ENCODE measurements at places on chromosomes 16 and 17.

- no peak for DNase-seq
Observed at GRCh38 chr17:43456661-43457361, 27.0 kb upstream of the DHX8 start.

DNA sequence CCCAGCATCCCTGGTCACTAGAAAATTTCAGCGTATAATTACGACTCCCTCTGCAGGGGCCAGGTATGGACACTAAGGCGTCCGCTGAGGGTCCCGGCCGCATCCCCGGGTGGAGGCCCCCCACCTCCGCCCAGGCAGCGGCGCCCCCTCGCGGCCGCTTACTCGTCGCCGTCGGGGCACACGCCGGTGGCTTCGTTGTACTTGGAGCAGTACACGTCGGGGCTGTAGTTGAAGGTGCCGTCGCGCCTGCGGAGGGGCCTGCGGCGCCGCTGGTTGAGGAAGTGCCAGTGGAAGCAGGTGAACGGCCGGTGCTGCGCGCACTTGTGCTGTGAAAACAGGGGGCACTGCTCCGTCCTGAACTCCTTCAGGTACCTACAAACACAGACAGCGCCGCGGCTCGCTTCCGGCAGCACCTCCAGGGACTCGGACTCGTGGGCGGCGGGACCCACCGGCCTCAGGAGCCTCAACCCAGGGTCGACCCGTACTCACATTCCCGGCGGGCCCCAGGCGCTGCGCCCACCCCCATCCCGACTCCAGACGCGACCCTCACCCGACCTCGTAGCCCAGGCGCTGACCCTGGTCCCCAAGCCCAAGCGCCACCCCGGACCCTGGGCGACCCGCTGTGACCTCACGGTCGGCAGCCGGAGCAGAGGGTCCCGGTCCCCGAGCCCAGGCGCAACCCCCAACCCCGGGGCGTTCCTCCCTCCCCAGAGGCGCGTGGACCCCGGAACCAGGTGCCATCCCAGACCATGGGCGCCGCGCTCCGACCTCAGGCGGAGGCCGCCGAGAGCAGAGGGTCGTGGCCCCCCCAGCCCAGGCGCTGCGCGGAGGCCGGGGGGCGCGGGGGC lies 596 bp downstream of the UNKL start:
- DNase-seq = no peak

DNA sequence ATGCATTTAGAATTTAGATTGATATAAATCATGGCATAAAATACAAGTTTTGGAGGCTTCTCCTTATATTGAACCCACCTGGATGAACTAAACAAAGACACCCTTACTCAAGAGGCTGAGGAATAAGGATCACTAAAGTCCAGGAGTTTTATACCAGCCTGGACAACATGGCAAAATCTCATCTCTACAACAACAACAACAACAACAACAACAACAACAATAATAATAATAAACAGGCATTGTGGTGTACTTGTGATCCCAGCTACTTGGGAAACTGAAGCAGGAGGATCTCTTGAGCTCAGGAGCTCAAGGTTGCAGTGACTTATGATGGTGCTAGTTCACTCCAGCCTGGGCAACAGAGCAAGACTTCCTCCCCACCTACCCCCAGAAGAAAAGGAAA lies 558.0 kb downstream of the TOX3 start:
- DNase-seq = no peak

DNA sequence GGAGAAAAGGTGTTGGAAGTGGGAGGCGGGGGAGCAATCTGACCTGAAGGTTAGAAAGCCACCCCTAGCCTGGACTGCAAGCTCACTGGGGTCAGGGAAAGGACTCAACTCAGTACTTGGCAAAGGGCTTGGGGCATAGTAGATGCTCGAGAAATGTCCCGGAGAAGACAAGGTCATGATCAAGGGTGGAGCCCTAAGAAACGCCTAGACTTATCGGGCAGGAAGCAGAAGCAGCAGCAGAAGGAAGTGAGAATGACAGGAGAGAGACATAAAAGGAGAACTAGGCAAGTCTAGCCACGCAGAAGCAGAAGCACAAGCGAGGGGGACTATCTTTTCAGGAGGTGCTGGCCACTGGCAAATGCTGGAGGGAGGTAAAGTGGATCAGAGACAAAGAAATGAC lies 10.2 kb downstream of the COTL1 start:
- DNase-seq = no peak

- no peak for DNase-seq
Observed at GRCh38 chr16:57530104-57530521, 6.3 kb downstream of the CCDC102A start.

DNA sequence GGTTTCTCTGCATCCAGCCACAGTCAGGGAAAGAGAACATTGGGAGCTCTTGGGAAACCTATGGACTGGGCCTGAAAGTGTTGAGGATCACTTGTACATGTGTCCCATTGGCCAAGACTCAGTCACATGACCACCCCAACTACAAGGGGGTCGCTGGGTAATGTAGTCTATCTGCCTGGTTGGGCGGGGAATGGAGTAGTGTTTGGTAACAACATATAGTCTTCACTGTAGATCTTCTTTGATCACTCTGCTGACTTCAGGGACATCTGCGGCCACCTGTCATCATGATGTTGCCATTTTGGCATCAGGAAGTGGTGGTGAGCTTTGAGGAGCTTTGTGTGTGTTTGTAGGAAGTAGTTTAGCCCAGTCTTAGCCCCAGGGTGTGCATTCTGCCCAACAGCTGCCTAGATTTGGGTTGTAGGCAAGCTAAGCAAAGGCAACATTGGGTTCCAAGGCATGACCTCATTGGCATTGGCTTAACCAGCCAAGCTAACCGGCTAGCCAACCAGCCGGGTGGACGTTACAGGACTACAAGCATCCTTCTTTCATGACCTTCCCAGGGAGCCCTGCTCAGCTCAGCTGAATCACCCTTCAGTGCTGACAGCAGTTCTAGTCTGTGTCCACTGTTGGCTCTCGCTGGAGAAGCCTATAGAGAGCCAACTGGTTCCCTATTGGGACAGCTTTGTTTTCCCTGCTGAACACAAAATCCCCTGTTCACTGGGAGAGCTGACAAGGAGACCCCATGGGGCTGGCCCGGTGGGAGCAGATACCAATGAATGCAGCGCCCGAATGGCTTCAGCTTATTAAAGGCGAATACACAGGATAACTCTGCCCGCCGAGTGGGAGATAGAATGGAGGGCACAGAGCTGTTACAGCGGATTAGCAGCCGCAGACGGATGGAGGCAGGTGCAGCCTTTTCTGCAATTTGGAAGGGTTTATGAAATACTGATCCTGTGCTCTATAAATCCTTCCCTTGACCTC lies 178.6 kb downstream of the NTN1 start:
- no peak for DNase-seq

DNA sequence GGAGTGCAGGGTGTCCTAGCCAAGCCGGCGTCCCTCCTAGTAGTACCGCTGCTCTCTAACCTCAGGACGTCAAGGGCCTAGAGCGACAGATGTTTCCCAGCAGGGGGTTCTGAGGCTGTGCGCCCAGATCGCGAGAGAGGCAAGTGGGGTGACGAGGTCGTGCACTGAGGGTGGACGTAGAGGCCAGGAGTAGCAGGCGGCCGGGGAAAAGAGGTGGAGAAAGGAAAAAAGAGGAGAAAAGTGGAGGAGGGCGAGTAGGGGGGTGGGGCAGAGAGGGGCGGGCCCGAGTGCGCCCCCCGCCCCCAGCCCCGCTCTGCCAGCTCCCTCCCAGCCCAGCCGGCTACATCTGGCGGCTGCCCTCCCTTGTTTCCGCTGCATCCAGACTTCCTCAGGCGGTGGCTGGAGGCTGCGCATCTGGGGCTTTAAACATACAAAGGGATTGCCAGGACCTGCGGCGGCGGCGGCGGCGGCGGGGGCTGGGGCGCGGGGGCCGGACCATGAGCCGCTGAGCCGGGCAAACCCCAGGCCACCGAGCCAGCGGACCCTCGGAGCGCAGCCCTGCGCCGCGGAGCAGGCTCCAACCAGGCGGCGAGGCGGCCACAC lies at the start of gene MMP2:
MMP2 (plus strand) TSS at position 372 of the 603 bp plus-strand sequence. CDS start 282 bp downstream, outside the sequence.
- DNase-seq = peak; percentile 56

DNA sequence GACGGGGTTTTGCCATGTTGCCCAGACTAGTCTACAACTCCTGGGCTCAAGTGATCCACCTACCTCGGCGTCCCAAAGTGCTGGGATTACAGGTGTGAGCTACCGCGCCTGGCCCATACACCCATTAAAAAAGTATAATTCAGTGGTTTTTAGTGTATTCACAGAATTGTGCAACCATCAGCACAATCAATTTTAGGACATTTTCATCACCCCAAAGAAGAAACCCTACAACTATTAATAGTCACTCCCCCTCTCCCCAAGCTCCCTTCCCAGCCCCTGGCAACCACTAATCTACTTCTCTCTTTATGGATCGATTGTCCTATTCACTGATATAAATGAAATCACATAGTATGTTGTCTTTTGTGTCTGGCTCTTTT lies 3.8 kb upstream of the EEF2K start:
- no peak for DNase-seq

DNA sequence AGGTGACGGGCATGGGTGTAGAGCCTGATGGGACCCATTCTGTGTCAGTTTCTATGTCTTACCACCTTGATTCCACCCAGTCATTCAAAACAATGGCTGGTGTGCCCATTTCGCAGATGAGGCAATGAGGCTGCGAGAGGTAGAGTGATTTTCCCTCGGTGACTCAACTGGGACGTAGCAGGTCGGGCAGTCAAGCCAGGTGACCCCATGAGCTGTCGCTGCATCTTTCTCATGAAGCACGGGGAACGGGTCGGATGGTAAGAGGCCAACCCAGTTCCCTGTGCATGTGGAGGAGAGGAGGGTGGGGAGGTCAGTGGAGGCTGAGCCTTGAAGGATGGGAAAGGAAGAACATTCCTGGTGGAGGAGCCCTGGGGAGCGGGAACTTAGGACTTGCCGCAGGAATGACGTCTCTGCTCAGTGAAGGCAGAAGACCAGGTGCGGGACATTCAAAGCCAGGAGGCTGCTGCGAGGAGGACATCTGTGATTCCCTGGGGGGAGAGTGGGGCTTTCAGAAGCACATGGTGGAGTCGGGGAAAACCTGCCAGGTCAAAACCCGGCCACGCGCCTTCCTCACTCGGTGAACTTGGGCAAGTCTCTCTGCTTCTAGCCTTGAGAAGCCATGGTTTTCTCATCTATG lies 1.1 kb downstream of the IL21R start:
- no peak for DNase-seq

DNA sequence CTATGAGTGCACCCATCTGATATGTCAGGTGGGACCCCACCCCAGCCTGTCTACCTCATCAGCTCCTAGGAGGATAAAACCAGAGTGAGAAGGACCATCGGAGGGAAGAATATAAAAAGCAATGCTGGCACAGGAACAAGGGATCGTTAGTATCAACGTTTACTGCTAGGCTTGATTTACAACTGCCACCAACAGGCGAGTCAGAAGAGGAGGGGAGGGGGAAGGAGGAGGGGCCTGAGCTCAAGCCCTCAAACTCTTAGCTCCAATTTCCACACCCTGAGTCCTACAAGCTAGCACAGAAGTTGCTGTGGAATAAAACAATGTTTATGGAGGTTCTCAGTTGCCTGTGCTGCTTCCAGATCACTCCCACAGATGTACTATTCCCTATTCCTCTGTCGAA lies 234.5 kb downstream of the C16orf78 start:
- DNase-seq = no peak

DNA sequence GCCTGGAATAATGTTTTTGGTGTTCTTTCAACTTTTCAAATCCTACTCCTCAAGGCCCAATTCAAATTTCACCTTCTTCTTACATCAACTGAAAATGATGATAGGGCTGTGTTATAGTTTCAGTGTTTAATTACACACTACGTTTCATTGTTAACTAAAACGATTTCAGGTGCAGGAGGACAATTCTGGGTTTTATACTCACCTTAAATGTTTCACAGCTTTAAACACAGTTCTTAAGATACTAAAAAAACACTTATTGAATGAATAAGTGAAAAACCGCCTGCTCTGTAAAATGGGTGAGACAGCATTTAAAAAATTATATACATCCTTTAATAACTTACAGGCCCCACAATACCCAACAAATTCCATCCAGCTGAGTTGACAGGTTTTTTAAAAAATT lies 6.2 kb upstream of the MPHOSPH6 start:
- DNase-seq = no peak

DNA sequence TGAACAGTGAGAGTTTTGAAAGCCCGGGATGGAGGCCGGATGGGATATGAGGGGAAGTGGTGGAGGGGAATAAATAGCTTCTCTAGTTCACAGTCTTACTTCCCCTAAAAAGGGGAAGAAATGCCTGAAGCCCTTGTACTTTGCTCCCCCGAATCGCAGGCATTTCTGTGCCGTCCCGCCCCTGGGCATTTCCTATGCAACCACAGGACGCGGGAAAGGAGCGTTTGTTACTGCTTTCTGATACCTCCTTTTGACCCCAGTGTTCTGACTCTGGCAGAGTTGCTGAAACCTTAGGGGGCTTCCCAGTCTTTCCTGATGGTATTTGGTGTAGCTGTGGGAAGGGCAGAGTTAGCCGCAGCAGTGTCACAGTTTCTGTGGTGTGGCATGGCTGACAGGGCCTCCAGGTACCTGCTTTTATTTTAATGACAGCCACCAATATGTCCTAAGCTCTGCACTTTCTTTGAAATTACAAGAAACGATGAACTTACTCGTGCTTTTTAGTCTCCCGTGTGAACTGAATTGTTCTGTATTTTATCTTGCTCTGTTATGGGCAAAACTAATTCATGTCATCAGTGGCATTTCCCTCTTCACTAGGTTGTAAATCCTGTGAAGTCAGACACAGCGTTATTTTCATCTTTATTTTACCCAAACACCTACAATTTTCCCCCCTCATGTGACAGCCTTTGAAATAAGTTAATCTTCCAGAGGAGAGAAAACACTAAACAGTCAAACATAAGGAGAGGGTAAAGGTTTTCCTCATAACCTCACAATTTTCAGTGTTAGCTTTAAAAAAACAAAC lies 27.1 kb downstream of the USP10 start:
- DNase-seq = no peak

DNA sequence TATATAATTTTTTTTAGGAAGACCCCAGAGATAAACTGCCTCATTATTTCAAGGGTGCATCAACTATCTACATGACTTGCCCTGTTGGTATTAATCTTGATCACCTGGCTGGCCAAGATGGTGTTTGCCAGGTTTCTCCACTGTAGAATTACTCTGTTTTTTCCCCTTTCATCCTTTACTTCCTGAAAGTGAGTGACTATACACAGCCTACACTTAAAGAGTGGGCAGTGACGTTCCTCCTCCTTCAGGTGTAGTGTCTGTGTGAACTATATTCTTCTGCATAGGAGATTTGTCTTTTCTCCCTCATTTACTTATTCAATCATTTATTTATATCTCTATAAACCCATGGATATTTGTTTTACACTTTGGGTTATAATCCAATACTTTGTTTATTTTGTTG lies 246.7 kb downstream of the IRF8 start:
- no peak for DNase-seq

All from fibroblast of skin of left biceps (primary cell).